ENCODE measurements at places on chromosomes 7 and 10.

GRCh38 chr10:127207081-127207480, 10.7 kb upstream of the INSYN2A start:
- no peak for DNase-seq

DNA sequence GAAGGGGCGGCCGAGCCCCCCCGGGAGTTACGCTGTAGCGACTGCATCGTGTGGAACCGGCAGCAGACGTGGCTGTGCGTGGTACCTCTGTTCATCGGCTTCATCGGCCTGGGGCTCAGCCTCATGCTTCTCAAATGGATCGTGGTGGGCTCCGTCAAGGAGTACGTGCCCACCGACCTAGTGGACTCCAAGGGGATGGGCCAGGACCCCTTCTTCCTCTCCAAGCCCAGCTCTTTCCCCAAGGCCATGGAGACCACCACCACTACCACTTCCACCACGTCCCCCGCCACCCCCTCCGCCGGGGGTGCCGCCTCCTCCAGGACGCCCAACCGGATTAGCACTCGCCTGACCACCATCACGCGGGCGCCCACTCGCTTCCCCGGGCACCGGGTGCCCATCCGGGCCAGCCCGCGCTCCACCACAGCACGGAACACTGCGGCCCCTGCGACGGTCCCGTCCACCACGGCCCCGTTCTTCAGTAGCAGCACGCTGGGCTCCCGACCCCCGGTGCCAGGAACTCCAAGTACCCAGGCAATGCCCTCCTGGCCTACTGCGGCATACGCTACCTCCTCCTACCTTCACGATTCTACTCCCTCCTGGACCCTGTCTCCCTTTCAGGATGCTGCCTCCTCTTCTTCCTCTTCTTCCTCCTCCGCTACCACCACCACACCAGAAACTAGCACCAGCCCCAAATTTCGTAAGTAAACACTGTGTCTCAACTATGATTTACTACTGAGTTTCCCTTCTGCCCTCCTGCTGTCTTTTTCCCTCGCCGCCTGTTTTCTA, 666 bp downstream of the NRG3 start:
- no peak for DNase-seq

DNA sequence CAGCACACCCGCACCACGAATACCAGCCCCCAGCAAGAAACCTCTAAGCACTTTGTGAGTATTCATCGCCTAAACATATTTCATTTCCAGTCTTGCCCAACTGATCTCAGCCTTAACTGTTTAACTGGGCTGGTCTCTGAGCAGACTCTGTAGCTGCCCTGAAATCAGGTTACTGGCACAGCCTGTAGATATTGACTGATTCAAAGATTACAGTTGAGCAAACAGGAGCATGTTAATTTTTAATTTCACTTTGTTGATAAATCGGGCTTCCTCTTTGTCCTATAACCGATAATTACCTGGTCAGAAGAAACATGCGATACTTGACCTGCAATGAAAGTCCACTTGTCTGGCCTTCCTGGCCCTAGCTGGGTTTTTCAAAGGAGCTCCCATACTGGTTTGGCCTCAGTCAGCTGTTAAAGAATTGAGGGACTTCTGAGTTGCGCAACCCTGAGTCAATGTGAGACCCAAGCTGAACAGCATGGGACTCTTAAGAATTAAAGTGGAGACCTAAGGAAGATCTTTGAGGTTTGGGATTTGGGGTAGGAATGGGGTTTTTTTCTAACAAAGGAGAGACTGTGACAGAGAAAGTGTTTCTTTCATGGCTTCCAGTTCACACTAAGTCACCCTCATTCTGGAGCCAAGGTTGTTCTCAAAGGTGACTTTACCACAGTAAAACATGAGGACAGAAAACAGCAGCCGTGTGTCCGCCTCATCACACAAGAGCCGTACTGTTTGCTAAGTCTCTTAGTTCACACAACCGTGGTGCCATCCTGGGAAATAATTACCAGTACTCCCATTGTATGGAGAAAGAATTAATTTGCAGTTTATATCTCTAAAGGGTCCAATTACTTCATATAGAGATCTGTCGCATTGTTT, 75.9 kb downstream of the PPP1R3C start:
- DNase-seq = peak; percentile 34

- peak; percentile 86 for DNase-seq
Measured at GRCh38 chr7:75716992-75717626, 21.6 kb downstream of the HIP1 start.

- DNase-seq = no peak
Measured at GRCh38 chr7:115410972-115411686, 489.2 kb downstream of the MDFIC start.

GRCh38 chr10:118449521-118449920, 107.4 kb upstream of the FAM204A start:
- no peak for DNase-seq

- no peak for DNase-seq
Measured at GRCh38 chr7:113809581-113809980, 109.2 kb downstream of the PPP1R3A start.

DNA sequence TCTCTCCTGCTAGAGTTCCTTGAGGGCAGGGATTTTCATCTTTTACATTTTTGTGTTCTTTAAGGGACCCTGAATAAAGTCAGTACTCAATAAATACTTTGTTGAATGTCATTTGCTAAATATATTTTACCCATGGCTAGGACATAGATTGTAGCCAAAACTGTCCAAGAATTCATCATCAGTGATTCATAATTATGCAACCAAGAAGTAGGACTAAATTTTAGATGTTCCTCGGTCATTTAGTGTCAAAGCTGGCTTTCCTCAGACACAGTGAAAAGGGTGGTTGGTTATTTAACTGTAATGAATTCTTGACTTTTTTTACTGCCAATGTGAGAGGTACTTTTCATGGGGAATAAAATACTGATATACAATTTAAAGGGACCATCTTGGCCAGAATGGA, 3.3 kb downstream of the NUDT13 start:
- peak; percentile 68 for DNase-seq

- no peak for DNase-seq
Measured at GRCh38 chr7:115009139-115009538, 87.2 kb downstream of the MDFIC start.

DNA sequence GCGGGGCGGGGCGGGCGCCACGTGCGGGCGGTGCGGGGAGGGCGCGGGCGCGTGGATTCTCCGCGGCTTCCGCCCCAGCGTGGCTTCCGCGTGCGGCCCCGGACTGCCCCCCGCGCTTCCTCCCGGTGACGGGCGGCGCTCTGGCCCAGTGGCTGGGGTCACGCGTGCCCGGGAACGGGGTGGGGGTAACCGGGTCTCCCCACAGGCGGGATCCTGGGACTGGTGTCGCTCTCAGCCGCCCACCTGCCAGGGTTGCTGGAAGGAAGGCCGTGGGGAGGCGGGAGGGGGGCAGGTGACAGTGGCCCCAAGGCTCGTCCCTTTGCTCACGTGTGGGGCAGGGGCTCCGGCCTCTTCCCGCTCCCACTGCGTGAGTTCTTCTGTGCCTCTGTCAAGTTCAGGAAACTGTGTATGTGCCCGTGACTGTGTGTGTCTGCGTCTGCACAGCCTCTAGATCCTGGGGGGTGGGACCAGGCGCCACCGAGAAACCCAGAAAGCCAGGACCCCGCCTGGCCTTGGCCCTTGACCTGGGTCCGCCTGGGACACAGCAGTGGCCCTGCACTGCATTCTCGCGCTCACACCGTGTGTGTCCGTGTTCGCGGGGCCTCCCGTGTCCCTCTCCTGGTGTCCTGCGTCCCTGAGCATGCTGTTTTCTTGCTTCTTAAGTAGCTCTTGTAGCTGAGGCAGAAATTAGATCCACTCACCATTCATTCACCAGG, 919 bp downstream of the MAFK start:
- peak; percentile 36 for DNase-seq

GRCh38 chr10:58171146-58171545, 96.5 kb downstream of the IPMK start:
- DNase-seq = no peak

DNA sequence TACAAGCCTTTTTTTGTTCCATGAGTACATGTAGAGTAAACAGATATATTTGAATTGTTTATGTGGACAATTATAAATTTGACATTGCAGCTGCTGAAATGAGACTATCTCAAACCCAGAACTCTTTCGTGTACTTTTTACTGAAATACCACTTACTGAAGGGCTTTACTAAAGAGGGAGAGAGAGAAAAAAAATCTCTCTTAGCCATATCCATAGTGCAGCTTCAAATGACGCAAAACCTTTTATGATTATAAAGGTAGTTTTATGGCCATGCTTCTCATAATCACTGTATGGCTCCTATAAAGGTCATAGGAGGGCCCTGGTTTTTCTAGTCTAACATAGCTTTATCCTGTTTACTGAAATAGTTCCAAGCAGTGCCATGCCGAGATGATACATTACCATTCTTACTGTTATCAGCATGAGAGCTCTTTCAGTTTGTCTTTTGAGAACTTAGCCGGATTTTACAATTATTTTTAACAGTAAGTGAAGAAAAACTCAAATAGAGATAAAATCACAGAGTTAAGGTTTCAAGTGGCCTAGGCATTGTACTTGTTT, 35.1 kb downstream of the KCND2 start:
- DNase-seq = no peak

GRCh38 chr10:75028748-75029147, 82.7 kb upstream of the SAMD8 start:
- no peak for DNase-seq

- DNase-seq = peak; percentile 72
Measured at GRCh38 chr10:75202321-75203045, 8.1 kb upstream of the VDAC2 start.

DNA sequence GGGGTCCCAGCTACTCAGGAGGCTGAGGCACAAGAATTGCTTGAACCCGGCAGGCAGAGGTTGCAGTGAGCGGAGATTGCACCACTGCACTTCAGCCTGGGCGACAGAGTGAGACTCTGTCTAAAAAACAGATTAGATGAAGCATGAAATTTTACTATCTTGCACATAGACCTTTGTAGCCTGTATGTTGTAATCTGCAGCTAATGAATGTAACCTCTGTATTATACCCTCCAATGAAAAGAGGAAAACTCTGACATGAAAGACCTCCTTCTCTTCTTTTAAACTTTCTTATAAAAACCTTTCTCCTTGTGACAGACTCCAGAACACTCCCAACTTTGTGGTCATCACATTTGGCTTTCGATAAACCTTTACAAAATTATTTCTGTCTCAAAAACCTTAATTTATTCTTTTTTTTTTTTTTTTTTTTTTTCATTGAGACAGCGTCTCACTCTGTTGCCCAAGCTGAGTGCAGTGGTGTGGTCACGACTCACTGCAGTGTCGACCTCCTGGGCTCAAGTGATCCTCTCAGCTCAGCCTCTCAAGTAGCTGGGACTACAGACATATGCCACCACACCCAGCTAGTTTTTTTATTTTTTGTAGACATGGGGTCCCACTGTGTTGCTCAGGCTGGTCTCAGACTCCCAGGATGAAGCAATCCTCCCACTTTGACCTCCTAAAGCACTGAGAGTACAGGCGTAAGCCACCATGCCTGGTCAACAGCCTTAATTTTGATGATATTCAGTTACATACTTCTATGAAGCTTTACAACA, 97.4 kb downstream of the SVOPL start:
- DNase-seq = peak; percentile 6

DNA sequence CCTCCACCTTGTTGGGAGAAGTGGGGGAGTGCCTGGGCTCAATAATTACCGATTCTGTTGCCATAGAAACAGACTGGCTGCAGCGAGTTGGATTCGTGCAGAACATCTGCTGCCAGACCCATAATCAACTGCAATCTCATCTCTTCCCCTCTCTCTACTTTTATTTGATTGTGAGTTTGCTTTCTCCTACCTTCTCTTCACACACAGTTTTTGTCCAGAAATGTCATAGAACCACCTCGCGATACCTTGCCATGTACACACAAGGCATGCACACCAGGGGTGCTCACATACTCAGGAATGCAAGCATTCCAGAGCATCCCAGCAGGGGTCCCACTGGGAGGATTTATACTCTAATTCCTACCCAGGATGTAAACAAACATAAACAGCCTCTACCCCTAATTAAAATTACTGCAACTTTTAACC, 262.2 kb upstream of the AOAH start:
- no peak for DNase-seq

DNA sequence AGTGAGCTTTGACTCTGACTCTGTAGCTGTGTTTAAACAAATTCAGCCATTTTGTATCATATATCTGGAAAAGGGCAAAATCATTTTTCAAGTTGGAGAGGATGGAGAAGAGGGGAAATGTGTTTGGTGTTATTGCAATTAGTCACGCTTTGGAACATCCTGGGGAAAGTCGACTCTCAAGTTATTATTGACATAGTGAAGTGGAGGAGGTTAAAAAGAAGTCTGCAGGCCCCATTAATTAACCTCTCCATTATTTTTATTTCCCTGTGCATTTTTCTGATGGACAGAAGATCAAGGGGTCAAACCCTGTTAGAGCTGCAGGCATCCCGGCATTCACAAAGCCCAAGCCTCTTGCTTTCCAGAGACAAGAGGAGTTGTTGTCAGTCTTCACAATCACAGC, 132.6 kb downstream of the TEX36 start:
- no peak for DNase-seq

GRCh38 chr7:42253316-42253715, 16.3 kb upstream of the GLI3 start:
- peak; percentile 44 for DNase-seq

- peak; percentile 72 for DNase-seq
Measured at GRCh38 chr10:31896968-31897384, 31.7 kb downstream of the ARHGAP12 start.
